MM.1S (cell line): ENCODE measurements at places on chromosomes 12 and 14.

DNA sequence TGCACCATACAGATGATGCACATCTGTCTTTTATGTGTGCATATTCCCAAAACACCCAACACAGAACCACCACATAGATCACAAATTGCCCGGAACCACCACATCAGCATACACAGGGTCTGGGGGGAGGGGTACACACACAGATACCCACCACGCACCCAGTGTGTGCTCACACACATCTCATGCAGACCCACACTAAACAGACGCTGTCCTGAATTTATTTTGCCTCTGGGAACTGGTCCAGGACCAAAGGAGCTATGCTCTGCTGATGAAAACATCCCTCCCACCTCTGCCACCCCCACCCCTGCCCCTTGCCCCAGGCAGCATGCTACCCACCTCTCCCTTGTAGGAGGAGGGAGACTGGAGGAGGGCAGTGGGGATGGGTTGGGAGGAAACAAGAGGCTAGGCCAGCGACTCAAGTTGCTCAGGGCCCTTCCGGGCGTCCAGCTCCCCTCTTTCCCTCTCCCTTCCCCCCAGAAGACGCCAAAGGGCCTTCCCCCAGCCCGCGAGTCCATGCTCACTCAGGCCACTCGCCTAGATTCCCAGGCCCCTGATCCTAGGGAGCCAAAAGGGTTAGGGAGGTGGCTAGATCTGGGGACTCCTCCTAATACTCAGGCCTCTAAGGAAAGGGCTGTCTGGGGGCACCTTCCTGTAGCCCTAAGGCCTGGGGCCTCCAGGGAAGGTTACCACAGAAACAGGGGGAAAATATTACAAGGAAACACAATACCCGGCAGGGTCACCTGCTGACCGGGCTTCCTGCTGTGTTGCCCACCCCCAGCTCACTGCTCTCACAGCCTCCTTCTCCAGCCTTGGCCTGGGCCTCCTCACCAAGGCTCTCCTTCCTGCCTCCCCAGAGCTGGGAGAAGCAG is 3.1 kb downstream of the HDAC7 start:
- DNase-seq, result no peak

DNA sequence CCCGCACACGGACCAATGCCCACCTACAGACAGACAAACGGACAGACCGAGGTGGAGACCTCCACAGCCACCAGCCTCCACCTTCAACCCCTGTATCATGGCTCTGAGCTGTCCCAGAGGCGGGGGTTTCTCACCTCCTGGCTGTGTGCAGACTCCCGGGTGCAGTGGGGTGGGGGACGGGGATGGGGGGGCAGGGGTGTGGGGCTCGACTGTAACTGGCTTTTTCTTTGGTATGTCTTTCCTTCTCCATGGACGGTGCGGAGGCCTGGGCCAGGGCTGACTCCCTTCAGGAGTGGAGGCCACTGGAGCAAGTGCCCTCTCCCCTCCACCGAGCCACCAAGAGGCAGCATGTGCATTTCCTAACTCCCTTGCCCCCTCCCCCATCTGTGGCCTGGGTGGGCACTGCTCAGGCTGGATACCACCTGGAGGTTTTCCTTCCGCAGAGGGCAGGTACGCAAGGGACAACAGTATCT is 122.6 kb downstream of the ESRRB start:
- DNase-seq, result no peak

DNA sequence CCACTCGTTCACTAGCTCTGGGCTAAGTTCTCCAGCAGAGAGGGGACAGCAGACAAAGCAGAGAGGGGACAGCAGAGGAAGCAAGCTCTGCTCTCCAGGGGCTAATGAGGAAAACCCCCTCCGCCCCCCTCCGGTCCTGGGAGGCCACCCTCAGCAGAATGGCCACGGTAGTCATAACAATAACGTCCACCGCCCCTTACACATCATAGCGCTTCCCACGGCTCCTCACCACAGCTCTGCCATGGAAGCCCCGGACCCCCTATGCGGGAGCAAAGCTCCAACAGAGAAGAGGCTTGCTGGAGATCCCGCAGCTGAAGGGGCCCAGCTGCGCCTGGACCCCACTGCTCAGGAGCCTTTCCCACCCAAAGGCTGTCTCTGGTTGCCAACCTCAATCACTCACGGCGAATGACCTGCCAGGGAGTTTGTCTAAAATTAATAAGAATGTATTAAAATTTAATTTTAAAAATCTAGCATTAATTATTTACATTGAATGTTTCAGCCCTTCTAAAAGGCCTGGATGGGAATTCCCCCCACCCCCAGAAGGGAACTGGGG is 17.4 kb downstream of the BEGAIN start:
- no peak for DNase-seq

- DNase-seq, result no peak
Measured at GRCh38 chr12:94961911-94962310, 41.6 kb downstream of the NDUFA12 start.

GRCh38 chr14:76931631-76932402 is 96.7 kb downstream of the IRF2BPL start:
- DNase-seq, result no peak

DNA sequence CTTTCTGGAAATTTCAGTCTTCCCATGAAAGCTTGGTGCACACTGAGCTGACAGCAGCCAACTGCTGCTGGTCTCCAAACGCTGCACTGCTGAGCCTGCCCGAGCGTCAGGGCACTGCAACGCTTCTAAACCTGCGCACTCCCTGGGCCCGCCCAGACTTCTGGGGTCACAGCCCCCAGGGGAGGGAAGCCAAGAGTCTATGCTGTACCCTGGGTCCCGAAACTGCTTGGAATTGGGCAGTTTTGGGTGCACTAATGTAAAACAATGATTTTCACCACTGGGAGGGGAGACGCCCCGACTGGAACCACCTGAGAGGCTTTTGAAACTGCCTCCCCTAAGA is 32.0 kb downstream of the CCDC92 start:
- DNase-seq, result no peak

DNA sequence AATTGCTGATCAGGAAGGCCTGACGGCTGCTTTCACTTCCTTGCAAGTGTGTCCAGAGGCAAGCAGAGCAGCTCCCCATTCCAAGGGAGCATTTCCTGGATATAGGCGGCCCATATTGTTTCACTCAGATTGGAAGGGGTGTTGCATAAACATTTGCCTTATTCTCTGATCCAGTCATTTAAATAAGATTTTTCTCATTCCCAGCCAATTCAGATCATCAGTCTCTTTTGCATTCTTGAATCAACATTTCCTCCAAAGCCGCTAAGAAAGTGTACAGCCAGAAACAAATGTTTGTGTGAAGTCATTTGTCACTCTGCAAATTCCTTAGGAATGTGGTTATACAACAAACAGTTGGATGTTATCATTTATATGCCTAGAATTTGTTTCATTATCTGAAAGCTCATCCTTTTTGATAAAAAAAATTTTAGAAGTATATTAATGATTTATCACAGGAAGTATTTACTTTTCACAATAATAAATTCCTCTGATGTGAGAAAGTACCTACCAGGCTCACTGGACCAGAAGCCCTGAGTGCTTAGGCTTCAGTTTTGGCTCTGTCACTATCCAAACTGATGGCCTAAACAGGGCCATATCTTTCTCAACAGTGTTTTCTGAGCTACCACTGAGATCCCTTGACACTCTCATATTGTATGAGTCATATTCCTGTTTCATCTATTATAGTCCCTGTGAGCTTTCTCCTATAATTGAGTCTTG is 379.6 kb downstream of the CCDC91 start:
- no peak for DNase-seq

DNA sequence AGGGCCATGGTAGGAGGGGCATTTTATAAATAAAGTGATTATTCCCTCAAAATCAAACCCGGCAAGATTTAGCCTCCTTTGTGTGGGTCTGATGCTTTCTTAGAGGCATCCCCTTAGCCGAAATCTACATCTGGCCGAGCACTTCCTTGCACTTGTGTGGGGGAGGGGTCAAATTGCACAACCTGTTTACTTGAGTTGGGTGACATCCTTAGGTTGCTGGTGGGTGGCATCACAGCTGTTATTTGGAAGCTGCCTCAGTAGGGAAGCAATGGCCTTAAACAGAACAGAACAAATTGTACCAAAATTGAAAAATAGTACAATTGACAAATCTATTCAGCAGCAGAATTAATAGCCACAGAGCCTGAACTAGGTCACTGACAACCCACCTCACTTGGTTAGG is 546.1 kb downstream of the SNAPC1 start:
- no peak for DNase-seq

DNA sequence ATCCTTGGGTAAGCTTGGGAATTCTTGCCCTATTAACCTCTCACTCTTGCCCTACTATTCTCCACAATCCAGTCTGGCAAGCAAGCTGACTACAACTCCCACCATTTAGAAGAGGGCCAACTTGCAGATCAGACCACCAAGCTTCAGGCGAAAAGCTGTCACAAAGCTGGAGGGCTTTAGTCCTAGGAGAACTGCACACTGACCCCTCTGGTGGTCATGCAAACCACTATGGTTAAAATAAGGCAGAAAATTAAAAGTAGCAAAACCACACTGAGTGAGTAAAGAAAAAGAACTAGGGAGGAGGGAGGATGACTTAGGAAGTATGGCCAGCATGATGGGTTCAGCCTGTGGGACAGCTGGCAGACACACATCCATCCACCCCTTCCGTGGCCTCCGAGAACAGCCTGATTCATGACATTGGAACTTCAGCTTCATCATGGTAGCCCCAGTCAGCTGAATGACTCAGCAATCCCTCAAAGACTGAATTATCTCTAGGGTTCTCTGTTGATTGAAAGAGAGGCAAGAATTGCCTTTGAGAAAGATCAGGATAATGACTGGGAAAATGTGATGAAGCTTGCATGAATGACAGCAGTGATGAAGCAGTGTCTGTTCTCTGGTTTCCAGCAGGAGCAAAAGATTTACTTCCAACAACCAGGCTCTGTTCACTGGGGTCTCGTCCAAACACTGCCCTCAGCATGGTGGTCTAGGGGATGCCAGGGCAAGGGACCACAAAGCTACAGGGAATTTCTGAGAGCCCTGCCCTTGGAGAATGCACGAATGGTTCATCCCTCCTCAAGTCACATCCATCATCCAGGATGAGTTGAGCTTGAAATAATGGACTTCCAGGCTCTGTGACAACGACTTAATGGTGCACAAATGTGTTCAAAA is 24.4 kb downstream of the PITPNM2 start:
- DNase-seq, result no peak

DNA sequence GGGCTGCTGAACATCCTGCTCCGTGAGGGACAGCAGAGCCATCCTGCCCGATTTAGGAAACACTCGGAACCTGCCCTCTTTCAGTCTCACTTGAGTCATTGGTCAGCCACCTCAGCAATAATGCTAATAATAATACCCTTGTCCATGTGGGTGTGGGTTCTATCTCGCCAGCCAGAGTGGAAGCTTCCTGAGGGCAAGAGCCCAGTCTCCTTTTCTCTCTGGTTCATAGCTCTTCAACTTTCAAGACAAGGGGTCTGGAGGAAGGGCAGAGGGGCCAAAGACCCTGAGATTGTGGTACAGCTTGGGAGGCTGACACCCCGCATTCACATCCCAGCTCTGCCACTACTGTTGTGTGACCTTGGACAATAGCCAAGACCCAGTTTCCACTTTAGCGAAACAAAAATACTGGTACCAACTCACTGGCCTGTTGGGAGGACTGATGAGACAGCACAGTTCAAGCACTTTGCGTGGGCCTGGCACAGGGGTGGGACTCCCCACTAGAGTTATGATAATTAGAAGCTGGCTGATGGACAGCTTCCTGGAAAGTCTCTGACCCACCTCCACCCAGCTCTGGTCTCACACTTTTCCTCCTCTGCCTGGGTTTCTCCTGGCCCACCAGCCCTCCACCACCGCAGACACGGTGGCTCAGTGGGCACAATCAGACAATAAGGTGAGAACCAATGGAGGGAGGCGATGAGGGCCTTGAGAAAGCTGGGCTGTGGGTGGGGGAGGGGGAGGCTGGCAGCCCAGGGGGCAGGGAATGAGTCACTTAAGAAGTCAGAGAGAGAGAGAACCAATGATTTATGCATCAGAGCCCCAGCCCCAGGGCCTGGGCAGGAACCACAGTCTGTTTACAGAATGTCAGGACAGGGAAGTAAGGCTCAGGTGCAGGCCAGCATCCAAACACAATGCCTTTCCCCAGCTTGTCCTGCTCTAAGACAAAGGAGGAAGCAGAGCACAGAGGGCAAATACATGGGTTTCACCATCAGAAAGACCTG is 9.6 kb downstream of the FAIM2 start:
- DNase-seq, result no peak

DNA sequence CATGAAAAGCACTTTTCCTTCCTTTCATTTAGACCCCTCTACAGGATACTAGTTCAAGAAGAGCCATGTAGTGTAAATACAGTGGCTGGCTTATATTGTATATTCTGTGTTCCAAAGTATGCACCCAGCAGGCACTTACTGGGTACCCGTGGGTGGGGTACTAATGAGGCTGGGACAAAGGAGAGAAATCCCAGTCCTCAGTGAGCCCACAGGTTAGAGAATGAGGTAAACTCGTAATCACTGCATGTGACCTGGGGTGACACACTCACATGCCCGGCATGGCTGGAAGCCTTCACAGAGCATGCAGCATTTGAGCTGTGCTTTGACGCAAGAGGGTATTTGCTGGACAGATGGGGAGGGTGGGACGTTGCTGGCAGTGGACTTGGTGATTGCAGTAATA is 17.1 kb downstream of the SLC24A4 start:
- DNase-seq, result no peak

- no peak for DNase-seq
Measured at GRCh38 chr12:58931518-58931917, 11.2 kb upstream of the LRIG3 start.

DNA sequence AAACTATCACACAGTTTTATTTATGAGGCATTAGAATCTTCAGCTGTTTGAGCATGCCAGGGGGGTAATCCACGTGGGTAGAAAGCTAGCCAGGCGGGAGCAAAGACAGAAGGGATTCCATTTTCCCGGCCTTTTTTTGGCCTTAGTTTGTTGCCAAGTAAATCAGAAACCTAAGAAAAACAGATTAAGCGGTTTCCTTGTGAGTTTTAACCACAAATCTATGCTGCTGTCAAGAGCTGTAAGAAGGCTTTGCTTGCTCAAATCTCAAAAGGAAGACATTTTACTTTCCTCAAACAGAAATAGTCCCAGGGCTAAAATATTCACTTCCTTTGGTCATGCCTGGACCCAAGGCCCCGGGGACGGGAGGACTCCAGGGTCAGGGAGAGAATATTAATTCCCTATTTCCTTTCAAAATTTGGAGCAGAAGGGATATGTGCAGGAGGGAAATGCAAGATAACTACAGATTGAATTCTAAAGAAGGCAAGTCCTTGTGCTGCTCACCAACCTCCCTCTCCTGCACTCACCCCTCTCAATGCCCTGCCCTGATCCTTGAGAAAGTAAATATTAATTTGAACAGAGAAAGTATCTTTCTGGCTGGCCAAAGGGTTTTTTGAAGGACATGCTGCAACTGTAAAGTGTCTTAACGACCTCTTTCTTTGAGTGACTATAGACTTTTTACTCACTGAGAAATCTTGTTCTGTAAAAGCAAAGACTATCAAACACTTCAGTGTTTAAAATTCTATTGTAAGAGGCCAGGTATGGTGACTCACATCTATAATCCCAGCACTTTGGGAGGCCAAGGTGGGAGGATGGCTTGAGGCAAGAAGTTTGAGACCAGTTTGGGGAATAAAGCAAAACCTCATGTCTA is 75.7 kb downstream of the HSD17B6 start:
- no peak for DNase-seq

DNA sequence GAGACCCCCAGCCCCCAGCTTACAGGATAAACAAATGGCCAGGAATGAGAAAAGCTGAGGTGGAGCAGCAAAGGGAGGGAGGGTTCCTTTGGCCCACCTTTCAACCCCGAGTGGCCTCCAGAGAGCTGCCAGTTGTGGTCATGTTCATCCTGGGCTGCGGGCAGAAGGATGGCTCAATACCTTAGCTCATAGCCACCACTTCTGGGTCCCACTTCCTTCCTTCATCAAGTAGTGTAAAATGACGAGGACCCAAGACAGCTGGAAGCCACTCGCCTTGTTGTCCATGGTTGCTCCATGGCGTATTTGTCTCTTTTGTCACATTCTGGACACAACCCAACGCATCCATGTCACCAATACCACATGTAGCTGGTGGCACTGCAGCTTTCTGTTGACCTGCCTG is 24.2 kb downstream of the CRACR2A start:
- DNase-seq, result no peak
